ENCODE measurements at places on chromosomes 16 and 17. TPM values are rescaled to one million over a fixed set of nuclear protein-coding genes. Genes with fewer than 3 reads are reported as not detected.
A peak's percentile ranks its signal among the peaks of the same experiment; 100 is the strongest.

GRCh38 chr17:57890857-57891232 is 41.0 kb upstream of the MRPS23 start:
- no peaks in the 10 kb centered on the region for H3K27me3 ChIP-seq
- no peak for DNase-seq
- no peaks in the 10 kb centered on the region for H3K36me3 ChIP-seq

- peak within 1 kb of the TSS; percentile 90 for H3K4me3 ChIP-seq
- H3K36me3 ChIP-seq = peaks cover 71% of the 10 kb centered on the region
- peaks cover 68% of the 10 kb centered on the region for H3K4me1 ChIP-seq
- peak within 1 kb of the TSS; percentile 84 for H3K27ac ChIP-seq
- peak; percentile 83 for DNase-seq
- no peaks in the 10 kb centered on the region for H3K27me3 ChIP-seq
Observed at GRCh38 chr17:81917565-81918332, at the start of gene SIRT7. SIRT7 (minus strand) TSS chr17:81918176; CDS start chr17:81918131, 45 bp downstream.

The SLC6A2 gene
- total RNA-seq = not detected

- DNase-seq = no peak
- H3K4me3 ChIP-seq = peak within 1 kb of the TSS; percentile 49
- no peaks in the 10 kb centered on the region for H3K36me3 ChIP-seq
- H3K27me3 ChIP-seq = no peaks in the 10 kb centered on the region
Observed at GRCh38 chr17:48604770-48605329, at the start of gene HOXB6. HOXB6 (minus strand) TSS chr17:48604986; CDS start chr17:48598150, 6,836 bp downstream.

DNA sequence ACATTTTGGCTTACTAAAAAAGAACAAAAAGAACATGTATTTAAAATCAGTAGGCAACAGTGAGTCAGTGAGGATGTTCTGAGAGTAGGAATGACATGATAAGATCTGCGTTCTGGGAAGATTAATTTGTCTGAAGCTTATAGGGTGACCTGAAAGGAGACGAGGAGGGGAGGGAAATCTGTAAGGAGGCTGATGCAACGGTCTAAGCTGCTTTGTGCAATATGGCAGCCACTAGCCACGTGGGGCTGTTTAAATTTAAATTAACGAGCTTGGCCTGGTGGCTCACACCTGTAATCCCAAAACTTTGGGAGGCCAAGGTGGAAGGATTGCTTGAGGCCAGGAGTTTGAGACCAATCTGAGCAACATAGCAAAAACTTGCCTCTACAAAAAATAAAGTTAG is 181.6 kb upstream of the CACNG3 start:
- H3K4me1 ChIP-seq = no peaks in the 10 kb centered on the region
- H3K27ac ChIP-seq = no peak overlapping the region
- no peaks in the 10 kb centered on the region for H3K36me3 ChIP-seq
- DNase-seq = no peak
- H3K4me3 ChIP-seq = no peak overlapping the region

GRCh38 chr17:64503341-64503740 is 2.7 kb downstream of the DDX5 start:
- H3K27me3 ChIP-seq = no peaks in the 10 kb centered on the region
- peak overlapping the region; percentile 89 for H3K4me3 ChIP-seq
- H3K27ac ChIP-seq = no peak overlapping the region
- H3K4me1 ChIP-seq = peaks cover 48% of the 10 kb centered on the region
- no peak for DNase-seq

The TK2 gene
- total RNA-seq = 23.8 TPM

DNA sequence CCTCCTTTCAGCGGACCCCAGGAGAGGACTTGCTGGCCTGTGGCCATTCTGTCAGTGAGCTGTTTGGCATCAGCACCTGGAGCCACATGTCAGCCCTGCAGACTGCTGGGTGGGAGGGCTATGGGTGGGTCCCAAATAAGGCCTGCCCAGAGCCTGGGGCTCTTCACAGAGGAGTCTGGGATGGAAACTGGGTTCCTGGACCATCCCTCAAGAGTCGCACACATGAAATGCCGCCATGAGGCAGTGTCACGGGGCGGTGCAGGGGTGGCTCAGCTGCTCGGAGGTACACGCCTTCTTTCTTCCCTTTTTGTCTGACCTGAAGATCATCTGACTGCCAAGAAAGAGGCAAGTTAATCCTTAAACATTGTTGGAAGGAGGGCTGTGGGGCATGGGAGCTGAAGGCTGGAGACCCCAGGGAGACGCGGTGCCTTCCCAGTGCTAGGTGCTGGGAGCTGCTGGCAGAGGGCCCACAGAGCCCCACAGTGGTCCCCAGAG is 14.8 kb downstream of the MPRIP start:
- DNase-seq = peak; percentile 19
- no peak overlapping the region for H3K4me3 ChIP-seq
- no peaks in the 10 kb centered on the region for H3K36me3 ChIP-seq
- H3K27me3 ChIP-seq = no peaks in the 10 kb centered on the region

GRCh38 chr17:75561927-75562603 is 25.5 kb upstream of the MYO15B start:
- no peaks in the 10 kb centered on the region for H3K27me3 ChIP-seq
- H3K4me1 ChIP-seq = peaks cover 17% of the 10 kb centered on the region

The CRYM gene
- 3.6 TPM for total RNA-seq

DNA sequence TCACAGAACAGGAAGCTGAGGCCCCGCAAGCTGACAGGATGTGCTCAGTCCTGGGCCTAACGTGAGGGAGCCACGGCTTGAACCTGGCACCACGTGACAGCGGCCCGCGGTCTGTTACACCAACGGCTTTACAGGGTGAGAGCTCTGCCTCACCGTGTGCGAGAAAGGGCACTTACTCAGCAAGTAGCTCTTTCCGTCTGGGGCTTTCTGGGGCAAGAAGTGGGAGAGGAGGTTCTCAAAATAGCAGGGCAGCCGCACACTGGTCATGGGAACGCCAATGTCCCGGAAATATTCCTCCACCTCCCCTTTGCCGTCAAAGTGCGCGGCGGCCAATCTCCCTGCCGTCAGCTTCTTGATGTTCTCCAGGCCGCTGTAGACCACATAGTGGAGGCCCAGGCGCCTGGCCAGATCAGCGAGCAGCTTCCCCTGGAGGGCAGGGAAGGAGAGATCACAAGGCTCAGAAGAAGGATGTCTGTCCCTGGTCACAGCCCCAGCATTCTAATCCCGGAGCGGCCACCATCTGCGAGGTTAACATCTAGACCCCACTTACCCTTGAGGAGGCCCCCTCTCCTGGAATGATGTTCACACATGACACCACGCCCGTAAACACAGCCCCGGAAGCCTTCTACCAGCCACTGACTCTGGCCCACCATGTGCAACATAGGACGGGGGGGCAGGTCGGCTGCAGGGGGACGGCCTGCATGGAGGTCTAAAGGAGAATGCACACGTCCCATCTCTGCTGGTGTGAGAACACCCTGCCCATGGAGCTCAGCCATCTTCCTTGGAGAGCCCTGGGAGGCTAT is 8.2 kb downstream of the NMRAL1 start:
- no peak overlapping the region for H3K4me3 ChIP-seq
- no peaks in the 10 kb centered on the region for H3K27me3 ChIP-seq
- peaks cover 93% of the 10 kb centered on the region for H3K36me3 ChIP-seq
- H3K27ac ChIP-seq = peak overlapping the region; percentile 33
- peak; percentile 60 for DNase-seq

The BPTF gene
- 122 TPM for total RNA-seq

DNA sequence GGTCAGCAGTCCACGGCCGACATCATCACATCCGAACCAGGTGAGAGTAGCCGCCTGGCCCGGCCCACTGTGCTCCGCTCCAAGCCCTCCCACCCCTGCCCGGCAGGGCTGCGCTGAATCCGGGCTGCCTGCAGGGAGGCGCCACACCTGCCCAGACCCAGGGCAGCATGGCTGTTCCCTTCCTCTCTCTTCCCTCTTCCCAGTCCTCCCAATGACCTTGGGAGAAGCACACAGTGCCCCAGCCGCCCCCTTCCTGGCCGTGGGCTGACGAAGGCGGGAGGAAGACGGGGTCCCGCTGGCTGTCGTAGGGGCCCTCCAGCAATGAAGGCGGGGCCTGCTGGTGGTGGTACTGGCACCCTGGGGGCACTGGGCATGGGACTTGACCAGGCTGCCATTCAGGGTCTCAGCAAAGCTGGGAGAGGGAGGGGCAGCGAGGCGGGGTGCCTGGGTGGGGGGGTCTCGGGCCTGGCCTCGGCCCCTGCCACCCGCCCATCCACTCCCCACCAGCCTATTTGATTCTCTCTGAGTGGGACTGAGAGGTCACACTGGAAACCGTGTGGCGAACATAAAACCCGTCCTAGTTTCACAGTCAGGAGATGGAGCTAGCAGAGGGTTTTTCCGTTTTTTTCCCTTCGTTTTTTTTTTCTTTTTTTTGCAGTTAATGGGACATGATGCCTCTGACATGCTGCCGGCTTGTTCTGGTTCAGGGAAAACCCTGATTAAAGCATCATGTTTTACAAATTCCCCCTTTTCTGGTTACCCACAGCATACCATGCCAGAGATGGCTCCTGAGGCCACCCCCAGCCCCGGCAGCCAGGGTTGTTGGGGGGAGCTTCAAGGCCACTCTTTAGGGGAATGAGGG is 50.6 kb downstream of the BAHCC1 start:
- H3K27me3 ChIP-seq = no peaks in the 10 kb centered on the region
- peaks cover 13% of the 10 kb centered on the region for H3K4me1 ChIP-seq
- no peak overlapping the region for H3K27ac ChIP-seq
- H3K4me3 ChIP-seq = no peak overlapping the region

The ATP1B2 gene
- total RNA-seq = 0.55 TPM

The LPCAT2 gene
- 36.2 TPM for total RNA-seq

- no peak overlapping the region for H3K4me3 ChIP-seq
- H3K27ac ChIP-seq = no peak overlapping the region
- H3K4me1 ChIP-seq = no peaks in the 10 kb centered on the region
Observed at GRCh38 chr17:80499961-80500665, 23.7 kb upstream of the NPTX1 start.

The GUCY2D gene
- not detected for total RNA-seq

The CCDC144A gene
- 14.5 TPM for total RNA-seq

The KRT14 gene
- total RNA-seq = not detected

DNA sequence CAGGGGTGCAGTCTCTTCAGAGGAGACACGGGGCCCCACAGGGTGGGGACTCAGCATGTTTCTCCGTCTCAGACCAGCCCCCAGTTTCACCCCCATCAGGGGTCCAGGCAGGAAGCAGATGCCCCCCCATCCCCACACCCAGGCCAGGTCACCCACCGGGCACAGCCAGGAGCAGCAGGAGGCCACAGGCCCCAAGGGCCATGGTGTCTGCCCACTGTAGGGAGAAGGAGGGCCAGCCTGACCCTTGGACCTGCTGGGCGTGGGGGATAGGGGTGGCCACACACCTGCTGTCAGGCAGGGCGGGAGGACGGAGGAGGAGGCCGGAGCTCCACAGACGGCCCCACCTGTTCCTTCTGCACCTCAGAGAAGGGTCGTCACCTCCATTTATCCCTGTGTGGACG is at the start of gene TPSG1:
Gene TPSG1, minus strand, starts transcription at position 218 of the 401 bp plus-strand sequence. Its CDS starts 16 bp downstream, at position 202.
- H3K4me3 ChIP-seq = no peak within 1 kb of the TSS
- H3K4me1 ChIP-seq = peaks cover 18% of the 10 kb centered on the region
- DNase-seq = peak; percentile 45
- H3K27me3 ChIP-seq = no peaks in the 10 kb centered on the region
- peaks cover 23% of the 10 kb centered on the region for H3K36me3 ChIP-seq

The CCL16 gene
- not detected for total RNA-seq

The MBTD1 gene
- total RNA-seq = 56.7 TPM

The RBFOX1 gene
- not detected for total RNA-seq

DNA sequence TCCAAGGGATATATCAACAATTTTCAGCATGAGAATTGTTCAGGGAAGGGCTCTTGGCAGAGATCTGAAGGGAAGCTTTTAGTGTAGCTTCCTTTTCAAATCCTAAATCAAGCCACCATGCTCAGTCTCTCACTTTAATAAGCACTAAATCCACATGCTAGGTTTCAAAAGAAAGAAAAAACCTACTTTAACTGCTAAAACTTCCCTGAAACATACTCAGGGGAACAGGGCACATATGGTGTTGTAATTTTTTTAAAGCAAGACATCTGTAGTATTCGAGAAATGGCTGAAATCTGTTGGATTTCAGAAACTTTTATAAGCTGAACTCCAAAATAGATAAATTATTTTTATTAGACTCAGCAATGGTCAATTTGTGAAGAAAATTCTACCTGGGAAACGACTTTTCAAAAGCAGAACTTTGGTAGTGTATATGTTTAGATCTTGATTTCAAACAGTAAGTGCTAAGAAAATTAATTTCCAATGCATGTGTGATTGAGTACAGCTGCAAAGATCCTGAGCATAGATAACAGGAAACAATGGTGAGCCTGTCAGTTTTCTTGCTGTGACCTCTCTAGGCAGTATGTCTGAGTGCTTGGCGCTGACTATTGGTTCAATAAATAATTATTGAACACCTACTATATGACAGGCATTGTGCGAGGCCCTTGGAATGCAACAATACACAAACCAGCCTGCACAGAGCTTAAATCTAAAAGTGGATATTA is 804.5 kb upstream of the SOX9 start:
- H3K4me3 ChIP-seq = no peak overlapping the region
- H3K27ac ChIP-seq = no peak overlapping the region
- DNase-seq = no peak
- no peaks in the 10 kb centered on the region for H3K27me3 ChIP-seq

DNA sequence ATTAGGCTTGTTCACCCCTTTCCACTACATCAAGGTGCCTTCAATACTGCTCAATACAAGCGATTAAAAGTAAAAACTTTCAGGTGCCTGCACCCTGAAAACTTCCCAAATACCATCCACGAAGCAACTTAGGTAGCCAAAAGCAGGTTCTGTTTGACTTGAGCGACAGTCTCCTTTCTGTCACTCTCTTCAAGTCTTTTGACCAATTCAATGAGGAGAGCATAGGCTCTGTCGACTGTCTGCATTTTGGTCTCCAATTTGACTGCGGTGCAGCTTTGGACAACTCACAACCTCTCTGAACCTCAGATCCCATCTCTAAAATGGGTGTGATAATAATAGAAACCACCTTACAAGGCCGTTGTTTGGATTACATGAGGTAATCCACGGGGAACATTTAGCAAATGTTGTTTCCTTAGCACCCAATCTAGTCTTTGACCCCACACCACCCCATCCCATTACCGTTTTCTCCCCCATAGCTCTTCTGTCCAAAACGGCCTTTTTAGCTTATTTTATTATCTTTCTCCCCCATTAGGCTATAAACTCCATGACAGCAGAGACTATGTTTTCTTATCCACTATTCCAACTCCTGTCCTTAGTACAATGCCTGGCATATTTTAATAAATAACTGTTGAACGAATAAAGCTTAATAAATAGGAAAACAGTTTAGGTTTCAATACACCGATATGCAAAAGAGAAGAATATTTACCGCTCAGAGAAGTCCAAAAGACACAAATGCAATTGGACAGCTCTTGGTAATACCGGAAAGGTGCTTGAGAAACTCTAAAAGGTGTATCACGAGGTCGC is 999 bp downstream of the MARF1 start:
- peak overlapping the region; percentile 99 for H3K27ac ChIP-seq
- H3K4me3 ChIP-seq = peak overlapping the region; percentile 69
- H3K36me3 ChIP-seq = peaks cover 22% of the 10 kb centered on the region
- no peaks in the 10 kb centered on the region for H3K27me3 ChIP-seq
- peaks cover 21% of the 10 kb centered on the region for H3K4me1 ChIP-seq
- DNase-seq = no peak

GRCh38 chr16:29978564-29979270 is 5.0 kb downstream of the TAOK2 start:
- no peak overlapping the region for H3K27ac ChIP-seq
- H3K27me3 ChIP-seq = no peaks in the 10 kb centered on the region
- H3K4me1 ChIP-seq = peaks cover 46% of the 10 kb centered on the region
- no peak overlapping the region for H3K4me3 ChIP-seq
- peaks cover 62% of the 10 kb centered on the region for H3K36me3 ChIP-seq

All from stomach (tissue), 19 donors.